ENCODE measurements at places on chromosomes 11 and 22. TPM values are rescaled to one million over a fixed set of nuclear protein-coding genes. Genes with fewer than 3 reads are reported as not detected.

BLID gene
- total RNA-seq, result 3.8 TPM

SPINDOC gene
- 18.1 TPM for total RNA-seq

GAB4 gene
- total RNA-seq, result not detected

APOL3 gene
- total RNA-seq, result 12.5 TPM

FOSL1 gene
- total RNA-seq, result 37.7 TPM

SLC16A8 gene
- not detected for total RNA-seq

CLCF1 gene
- total RNA-seq, result 14.6 TPM
